ENCODE measurements at places on chromosomes 12 and 14.

GRCh38 chr14:76955575-76956315 is 72.8 kb downstream of the IRF2BPL start:
- DNase-seq, result peak; percentile 44

DNA sequence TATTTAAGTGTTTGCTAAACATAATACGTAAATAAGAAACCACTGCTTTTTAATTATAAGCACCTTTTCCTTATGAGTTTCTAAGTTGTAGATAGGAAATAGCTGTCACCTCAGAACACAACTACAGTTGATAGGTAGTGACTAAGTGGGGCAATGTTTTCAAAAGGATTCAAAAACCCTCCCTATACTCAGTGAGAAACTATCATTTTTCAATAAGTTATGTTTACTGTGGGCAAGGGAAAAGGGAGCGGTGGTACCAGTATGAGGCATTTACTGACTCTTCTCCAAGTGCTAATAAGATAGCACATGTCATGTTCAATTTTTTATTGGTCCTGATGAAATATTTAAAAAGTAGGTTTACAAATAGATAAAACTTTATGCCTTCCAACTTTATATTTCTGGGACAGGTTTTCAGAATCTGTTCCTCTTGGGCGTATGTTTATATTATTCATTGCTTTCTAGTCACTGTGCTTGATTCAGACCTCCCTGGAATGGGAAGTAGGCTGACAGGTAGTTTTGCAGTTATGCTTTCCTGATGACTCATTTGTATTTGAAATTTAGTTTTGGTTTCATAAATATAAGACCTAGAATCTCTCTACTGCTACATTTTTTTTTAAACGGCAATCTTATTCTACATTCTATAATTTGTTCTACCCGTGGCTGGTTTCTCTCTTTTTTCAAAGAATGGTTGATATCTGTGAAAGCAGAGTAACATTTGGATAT is 153.1 kb downstream of the TMEM117 start:
- DNase-seq, result no peak

- DNase-seq, result no peak
Observed at GRCh38 chr12:23504043-23504442, 445.4 kb downstream of the SOX5 start.

DNA sequence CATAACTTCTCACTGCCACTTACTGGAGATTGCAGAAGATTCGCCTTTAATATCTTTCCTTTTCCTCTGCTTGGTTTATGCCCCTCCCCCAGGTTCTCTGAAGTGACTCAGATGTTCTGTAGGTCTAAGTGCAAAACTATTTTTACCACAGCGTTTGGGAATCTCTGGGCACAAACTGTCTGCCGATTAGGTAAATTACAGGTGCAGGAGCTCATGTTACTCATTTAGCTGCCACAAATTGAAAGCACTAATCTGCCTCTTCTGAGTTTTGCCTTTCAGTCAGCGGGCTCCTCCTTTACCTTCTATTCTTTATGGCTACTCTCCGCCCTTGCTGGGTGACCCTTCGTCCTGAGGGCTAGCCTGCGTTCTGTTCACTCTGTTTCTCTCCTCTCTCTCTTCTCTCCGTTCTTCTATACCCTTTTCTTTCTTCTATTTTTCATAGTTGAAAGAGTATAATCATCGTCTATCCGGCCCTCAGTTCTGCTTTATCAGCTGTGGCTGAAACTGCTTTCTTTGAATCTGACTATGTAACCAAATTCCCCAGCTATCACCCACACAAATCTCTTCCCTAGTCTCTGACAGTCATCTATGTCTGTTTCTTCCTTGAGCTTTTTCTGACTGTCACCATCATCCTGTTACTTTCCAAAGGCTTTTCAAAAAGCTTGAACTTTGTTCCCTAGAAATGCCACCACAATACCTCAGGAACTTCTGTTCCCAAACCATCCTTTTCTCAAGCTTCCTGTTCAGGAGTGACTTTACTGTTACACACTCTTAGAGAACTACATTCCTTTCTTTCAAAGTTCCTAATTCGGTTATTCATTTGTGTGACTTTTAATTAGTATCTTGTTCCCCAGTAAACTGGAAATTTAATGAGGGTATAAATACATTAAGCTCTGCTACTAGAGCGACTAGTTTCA is 4.3 kb upstream of the MYF6 start:
- DNase-seq, result no peak

DNA sequence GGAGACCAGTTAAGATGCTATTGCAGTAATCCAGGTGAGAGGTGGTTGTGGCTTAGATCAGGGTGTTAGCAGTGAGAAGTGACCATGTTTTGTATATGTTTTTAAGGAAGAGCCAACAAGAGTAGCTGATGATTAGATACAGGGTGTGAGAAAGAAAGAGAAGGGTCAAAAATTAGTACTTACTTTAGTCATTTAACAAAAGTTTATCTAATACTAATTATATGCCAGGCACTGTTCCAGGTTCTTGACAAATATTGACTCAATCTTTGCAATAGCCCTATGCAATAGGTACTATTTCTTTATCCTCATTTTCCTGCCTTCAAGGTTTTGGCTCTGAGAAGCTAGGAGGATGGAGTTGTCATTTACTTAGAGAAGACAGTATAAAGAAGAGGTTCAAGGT is 70.2 kb downstream of the SSPN start:
- no peak for DNase-seq

- no peak for DNase-seq
Observed at GRCh38 chr14:101253948-101254347, 307.3 kb upstream of the DIO3 start.

- DNase-seq, result no peak
Observed at GRCh38 chr14:105056303-105056831, 8.9 kb downstream of the GPR132 start.

GRCh38 chr12:25307818-25308217 is 57.1 kb upstream of the KRAS start:
- DNase-seq, result no peak
